ENCODE measurements at places on chromosomes 5 and 9.
A peak's percentile ranks its signal among the peaks of the same experiment; 100 is the strongest.

DNA sequence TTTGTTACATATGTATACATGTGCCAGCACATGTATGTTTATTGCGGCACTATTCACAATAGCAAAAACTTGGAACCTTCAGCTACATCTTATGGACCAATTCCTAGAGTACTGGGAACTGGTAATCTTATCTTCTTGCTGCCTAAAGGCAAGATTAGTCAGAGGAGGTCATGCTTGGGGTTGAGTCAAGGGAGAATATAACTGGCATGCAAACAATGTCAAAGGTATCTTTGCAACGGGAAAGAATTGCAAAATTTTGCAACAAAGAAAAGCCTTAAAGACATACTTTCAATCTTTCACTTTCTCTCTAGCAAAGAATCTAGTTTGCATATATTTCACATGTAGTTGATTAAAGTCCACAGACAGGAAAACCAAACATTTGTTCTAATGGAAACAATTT is 145.2 kb downstream of the EDIL3 start:
- no peak for DNase-seq

DNA sequence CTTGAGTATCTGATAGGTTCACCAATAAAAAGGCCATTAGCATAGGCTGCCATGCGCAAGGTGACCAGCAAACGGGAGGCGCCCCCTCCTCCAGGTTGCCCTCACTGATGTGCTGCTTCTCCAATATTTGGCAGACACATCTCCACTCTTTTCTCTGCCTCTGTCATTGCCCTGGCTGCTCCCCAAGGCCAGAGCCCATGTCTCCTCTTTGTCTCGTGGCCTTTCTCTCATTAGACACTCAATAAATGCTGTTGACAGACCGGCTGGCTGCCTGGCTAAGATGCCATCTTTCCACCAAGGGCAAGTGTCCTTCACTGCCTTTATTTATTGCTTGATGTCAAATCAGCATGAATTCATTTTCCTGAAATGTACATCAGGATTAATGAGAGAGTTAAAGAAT is 404.0 kb upstream of the KIF2A start:
- DNase-seq = no peak

DNA sequence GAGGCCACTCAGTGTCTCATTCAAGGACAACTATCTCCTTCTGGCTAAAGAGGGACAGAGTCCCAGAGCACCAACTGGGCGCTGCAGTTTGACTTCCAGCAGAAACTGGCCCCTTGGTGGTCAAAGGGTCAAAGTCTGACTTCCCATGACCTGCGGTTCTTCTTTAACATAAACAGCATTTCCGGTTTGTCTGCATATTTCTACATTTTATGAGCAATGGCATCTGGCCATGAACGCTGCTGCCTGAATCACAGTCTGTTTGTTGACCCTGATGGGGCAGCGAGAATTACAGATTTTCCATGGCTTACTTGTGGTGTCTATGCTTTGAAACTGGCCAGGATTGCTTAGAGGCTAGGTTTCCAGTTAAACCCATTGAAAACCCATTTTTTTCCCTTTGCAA is 1.3 kb downstream of the TNFSF15 start:
- DNase-seq = no peak

- DNase-seq = no peak
Measured at GRCh38 chr9:99624499-99625233, 197.0 kb upstream of the NR4A3 start.

- DNase-seq = no peak
Measured at GRCh38 chr5:116546033-116546742, 28.4 kb downstream of the SEMA6A start.

GRCh38 chr5:95794070-95794516 is 28.4 kb downstream of the GLRX start:
- no peak for DNase-seq

DNA sequence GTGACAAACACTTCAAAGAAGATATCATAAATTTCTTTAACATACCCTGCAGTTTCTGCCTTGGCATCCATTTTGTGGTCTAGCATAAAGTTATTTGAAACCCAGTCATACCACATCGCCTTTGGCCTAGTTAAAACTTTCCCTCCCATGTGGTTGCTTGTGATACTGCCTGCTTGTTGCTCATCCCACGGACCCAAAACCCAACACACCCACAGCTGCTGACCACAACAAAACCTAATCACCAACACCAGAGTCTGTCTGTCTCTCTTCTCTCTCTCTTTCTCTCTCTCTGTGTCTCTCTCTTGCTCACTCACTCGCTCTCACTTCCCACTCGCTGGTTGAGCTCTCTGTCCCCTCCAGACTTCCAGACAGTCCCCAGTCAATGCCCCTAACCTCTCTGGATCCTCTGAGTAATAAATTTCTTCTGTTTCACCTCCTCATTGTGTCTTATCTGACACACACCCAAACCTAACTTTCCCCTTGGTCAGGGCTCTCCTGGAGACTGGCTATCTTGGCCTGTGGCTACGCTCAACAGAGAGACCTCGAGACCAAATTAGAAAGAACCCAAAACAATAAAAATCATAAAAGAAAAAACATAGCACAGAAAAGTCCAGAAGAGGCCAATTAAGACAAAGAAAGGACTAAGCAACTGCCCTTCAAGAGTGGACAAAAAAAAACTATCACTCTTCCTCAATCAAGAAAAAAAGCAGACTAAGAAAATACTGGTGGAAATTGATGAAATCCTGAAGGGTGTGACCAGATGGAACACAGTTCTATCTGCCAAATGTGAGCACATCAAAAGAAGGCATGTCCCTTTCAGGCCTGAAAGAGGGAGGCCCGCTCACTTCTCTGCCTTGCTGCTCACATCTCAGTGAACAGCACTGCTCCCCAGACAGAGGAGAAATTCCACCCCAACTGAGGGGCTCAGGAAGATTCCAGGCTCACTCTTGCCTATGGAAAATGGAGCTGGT is 41.5 kb downstream of the TTLL11 start:
- DNase-seq = no peak

DNA sequence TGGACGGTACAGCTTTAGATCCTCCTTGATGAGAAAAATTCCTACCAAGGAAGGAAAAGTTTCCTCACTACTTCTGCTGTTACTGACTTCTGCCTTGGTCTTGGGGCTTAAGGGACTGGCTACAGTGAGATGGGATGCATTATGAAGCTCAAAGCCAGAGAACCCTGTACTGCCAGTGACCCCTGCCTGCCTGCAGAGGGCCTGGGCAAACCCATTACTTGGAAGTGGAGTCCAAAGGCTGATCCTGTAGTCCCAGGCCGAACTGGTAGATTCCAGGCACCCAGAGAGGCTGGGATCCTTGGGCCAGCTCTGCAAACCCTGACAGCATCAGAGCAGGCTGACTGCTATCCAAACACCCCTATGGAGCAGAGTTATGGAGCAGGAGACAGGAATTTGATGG is 25.7 kb upstream of the NR5A1 start:
- DNase-seq = no peak

DNA sequence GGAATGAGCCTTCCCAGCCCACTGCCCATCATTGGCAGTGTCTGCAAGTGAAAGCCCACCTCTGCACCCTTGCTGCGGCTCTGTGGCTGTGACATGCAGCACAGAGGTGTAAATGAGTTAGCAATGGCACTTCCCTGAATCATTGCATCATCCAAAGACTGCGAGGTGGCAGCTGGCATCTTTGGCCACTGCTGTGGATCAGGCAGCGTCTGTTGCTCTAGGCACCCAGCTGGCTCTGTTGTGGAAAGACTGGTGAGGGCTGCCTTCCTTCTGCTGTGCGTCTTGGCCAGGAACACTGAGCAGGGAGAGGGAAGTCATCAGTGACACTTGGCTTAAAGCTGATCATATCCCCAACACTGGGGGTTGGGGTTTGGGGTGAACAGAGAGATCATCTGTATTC is 64.5 kb downstream of the MFAP3 start:
- no peak for DNase-seq

DNA sequence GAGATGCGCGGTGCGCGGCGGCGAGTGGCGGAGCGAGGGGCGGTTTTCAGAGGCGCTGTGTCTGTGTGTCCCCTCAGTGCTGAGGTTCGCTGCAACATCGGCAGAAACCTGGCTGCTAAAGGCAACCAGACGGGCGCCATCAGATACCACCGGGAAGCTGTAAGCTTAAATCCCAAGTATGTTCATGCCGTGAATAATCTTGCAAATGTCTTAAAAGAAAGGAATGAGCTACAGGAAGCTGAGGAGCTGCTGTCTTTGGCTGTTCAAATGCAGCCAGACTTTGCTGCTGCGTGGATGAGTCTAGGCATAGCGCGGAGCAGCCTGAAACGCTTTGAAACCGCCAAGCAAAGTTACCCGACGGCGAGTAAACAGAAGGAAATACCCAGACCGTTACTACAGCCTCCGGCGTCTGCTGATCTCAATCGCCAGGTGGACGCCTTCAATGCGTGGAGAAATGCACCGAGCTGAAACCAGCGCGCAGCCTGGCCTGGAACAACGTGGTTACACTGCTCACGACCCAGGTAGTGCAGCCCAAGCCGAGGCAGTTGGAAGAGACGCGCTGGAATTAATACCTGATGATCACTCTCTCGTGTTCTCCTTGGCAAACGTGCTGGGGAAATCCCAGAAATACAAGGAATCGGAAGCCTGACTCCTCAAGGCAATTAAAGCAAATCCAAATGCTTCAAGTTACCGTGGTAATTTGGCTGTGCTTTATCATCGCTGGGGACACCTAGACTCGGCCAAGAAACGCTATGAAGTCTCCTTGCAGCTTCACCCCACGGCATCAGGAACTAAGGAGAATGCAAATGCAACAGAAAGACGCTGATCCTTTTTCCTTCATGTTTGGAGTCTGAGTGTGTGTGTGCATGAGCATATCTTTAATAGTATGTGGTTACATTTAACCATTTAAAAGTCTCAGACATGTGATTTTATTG is 15.9 kb downstream of the OR2V1 start:
- DNase-seq = no peak

- DNase-seq = no peak
Measured at GRCh38 chr5:115785381-115786065, 30.9 kb downstream of the CDO1 start.

- DNase-seq = no peak
Measured at GRCh38 chr5:123718238-123718637, 206.3 kb downstream of the CSNK1G3 start.

DNA sequence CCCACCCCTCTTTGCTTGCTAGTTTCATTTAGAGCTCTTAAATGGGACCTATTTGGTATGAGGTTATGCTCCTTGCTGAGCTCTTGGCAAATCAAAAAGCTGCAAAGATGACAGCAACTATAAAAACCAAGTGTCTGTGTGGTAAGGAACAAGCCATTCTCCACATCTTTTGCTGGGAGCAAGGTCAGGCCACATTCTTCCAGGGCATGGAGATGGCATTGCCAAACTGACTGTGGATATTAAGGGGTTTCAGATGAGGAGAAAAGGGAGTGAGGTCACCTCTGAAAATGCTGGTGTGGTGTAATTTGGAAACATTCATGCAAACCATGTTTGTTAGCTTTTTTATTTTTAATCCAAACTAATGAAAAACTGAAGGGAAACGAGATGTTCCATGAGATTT is 218.8 kb upstream of the IL12B start:
- DNase-seq = no peak

DNA sequence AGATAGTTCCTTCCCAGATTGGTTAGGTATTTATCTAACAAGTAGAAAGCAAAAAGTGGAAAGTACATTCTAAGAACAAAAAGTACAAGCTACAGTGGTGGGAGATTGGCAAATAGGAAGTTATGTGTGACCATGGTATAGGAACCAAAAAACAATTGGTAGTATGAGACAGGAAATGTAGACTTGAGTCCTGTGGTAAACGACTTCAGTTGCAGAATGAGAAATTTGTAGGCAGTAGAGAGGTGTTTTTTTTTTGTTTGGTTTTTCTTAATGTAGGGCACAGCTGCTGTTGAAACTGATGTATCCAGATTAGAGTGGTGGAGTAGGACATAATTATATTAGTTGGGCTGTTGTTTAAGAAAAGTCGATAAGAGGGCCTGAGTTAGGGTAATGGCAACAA is 72.0 kb downstream of the CCNH start:
- no peak for DNase-seq

DNA sequence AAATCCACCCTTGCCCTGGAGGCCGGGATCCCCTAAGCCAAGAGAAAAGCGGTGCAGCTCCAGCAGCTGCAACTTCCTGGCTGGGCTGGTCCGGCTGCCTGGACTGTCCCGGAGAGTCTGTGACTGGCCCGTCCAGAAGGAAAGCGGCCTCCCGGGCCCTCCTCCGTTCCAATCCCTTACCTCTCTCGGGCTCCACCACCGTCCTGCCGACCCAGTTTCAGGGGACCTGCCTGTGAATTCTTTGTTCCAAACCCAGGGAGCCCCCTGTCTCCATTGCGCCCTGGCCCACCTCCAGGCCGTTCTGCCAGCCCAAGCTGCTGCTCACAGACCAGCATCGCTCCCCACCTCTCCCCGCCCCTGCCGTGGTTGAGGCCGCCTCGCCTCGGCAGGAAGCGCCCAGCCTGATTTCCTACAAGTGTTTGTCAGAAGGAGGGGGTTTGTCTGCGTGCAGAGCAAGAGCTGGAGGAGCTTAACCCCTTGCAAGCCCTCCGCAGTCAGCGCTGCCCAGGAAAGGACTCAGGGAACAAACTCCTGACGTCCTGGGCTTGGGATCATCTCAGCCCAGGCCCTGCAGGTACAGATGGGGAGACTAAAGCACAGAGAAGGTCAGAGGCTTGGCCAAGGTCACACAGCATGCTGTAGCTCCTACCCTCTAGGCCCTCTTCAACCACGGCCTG is at the start of gene AKNA:
TSS of gene AKNA (minus strand) at position 303 of the 677 bp plus-strand sequence. CDS start 6,649 bp downstream, outside the sequence.
- DNase-seq = peak; percentile 29

DNA sequence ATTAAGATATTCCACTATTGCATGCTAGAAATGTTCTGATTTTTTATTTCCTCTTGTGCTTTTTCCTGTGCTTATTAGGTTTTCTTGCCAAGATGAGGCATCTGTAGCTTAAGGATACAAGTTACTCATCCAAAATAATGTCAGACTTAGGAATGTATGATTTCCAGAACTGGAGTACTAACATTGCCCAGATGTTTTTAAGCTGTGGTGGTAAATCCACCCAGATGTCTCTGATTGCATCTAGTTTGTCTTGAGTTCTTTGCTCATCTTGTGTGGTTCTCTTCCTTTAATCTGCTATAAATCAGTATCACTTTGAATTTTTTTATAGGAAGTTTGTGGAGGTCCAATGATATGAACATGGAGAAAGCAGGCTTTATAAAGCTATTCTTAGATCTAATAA is 337.5 kb upstream of the ZNF608 start:
- DNase-seq = no peak

- DNase-seq = no peak
Measured at GRCh38 chr9:95451065-95451426, 65.7 kb downstream of the PTCH1 start.

DNA sequence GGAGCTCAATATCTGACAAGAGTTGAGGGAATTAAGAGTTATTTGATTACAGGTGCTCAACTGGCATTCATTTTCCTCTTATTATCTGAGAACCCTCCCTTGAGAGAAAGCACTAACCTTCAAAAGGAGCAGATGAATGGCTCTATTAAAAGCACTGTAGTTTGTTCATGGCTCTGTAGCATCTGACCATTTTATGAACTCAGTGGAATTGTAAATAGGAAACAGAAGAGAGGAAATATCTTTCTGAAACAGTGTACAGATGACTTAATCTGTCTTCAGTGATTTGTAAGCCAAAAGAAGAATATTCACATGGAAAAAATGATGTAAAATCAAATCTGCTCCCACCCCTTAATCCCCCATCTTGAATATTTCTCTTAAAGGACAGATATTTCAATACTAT is 810.4 kb upstream of the GRAMD2B start:
- DNase-seq = no peak

All from occipital lobe (tissue), 3 donors.